ENCODE measurements at places on chromosomes 3 and 15. TPM values are rescaled to one million over a fixed set of nuclear protein-coding genes. Genes with fewer than 3 reads are reported as not detected.

Gene ZNF860
- total RNA-seq, result 3.9 TPM

Gene SUSD5
- total RNA-seq, result 3.0 TPM

Gene CDCP1
- total RNA-seq, result not detected

Gene CPNE9
- total RNA-seq, result 0.53 TPM

Gene CASR
- total RNA-seq, result not detected

Gene HRG
- not detected for total RNA-seq

Gene LEKR1
- not detected for total RNA-seq

Gene LMAN1L
- not detected for total RNA-seq

Gene RYR3
- 0.08 TPM for total RNA-seq

Gene RASGRP1
- 1.3 TPM for total RNA-seq

Gene IL17RB
- total RNA-seq, result not detected

Gene SPESP1
- total RNA-seq, result 148 TPM

Gene LRRIQ4
- total RNA-seq, result not detected

Gene NEK11
- 1.8 TPM for total RNA-seq

Gene ASB14
- total RNA-seq, result not detected

Gene WNT5A
- 1.3 TPM for total RNA-seq

Gene GP9
- total RNA-seq, result not detected

Gene CCNB2
- 49.8 TPM for total RNA-seq

Gene RASL12
- not detected for total RNA-seq

Gene TPRG1
- total RNA-seq, result 0.45 TPM

Gene P2RY14
- total RNA-seq, result not detected

Gene AQR
- total RNA-seq, result 20.9 TPM

Gene NR2E3
- not detected for total RNA-seq

Gene MOBP
- not detected for total RNA-seq

Gene SLC28A2
- not detected for total RNA-seq

Gene SLC22A14
- not detected for total RNA-seq

Gene ACKR2
- not detected for total RNA-seq

Gene COL8A1
- not detected for total RNA-seq

Gene MORC1
- not detected for total RNA-seq

Gene TEX55
- not detected for total RNA-seq

Gene QARS1
- 228 TPM for total RNA-seq

Gene ELL3
- total RNA-seq, result 0.69 TPM

Gene RCCD1
- total RNA-seq, result 9.9 TPM

Gene GREM1
- total RNA-seq, result under 0.01 TPM

Gene FBXO40
- total RNA-seq, result 0.08 TPM

Gene CPLX3
- total RNA-seq, result not detected

Gene OXTR
- total RNA-seq, result 0.61 TPM

Gene UROC1
- 0.05 TPM for total RNA-seq

Gene RAD51
- 5.1 TPM for total RNA-seq

Gene TMC3
- total RNA-seq, result not detected

Data from SK-MEL-5 (cell line).